ENCODE measurements at places on chromosomes 1 and 21.

GRCh38 chr1:226017070-226017469, 17.9 kb upstream of the SDE2 start:
- no peak for DNase-seq

DNA sequence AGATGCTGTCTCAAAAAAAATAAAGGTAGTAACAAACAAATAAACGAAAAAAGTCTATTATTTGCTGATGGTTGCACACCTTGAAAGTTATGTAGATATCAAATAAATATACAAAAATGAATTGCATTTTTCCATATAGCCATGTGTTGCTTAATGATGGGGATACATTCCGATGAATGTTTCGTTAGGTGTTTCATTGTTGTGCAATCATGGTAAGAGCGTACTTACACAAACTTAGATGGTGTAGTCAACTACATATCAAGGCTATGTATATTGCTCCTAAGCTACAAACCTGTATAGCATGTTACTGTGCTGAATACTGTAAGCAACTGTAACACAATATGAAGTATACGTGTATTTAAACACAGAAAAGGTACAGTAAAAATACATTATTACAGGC, 34.4 kb downstream of the AHCTF1 start:
- no peak for DNase-seq

GRCh38 chr1:3609016-3609768, 2.1 kb downstream of the MEGF6 start:
- DNase-seq, result no peak

DNA sequence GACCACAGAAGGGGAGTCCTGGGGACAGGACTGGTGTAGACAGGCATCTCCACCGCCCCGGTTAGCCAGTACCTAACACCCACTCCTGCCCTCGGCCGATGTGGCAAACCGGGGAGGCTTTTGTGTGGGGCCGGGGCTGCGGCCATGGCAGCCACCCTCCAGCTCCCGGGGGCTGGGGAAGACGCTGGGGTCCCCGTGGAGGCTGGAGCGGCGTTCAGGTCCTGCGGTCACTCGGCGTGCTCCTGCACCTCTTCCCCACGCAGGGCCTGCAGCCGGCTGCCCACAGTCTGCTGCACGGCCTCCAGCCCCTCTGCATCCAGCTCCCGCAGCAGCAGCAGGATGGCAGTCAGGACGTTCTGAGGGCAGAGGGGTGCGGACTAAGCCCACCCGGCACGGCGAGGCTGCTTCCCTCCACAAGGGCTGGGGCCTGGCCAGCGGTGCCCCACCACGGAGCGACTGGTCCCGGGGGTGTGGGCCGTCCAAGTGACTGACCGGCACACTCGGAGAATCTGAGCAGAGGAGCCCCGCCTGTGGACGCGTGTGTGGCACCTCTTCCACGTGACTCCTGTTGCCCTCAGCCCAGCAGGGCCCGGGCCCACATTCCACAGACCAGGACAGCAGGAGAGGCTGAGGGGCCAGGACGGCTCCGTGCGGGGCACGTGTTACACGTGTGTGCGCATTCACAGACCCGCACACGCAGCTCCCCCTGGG, 9.1 kb downstream of the CFAP410 start:
- DNase-seq, result no peak

DNA sequence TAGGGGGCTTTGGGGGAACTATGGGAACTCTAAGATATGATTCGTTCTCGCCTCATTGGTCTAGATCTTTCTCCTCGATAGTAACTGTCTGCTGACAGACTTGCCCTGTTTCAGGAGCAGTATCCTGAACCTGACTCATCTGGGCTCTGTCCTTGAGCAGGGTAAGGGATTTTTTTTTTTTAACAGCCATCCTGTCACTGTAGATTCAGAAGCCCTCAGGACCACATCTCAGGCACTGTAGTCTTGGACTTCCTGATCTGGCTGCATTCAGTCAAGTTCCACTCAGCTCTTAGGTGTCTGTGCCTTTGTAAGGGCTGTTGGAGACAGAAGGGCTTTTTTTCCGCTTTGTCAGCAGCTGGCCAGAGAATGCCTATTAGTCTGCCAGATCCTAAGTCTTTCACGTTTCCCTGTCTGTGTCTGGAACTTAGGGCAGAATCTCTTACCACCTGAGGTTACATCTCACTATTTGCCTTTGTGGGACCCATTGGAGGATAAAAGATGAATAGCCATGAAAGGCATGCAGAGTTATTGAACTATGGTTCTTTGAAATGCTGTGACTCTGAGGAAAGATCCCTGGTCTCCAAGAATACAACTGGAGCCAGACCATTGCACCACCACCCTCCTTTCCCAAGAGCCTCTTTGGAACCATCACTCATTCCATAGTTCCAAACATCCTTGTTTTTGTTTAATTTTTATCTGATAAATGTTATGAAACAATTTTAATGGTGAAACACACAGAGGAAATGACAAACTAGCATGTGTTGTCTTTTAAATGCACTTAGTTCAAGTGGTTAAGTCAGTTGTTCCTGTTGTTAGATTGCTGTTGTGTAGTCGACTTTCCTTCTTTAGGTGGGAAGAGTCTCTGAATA, 49.7 kb upstream of the MACF1 start:
- DNase-seq, result no peak

DNA sequence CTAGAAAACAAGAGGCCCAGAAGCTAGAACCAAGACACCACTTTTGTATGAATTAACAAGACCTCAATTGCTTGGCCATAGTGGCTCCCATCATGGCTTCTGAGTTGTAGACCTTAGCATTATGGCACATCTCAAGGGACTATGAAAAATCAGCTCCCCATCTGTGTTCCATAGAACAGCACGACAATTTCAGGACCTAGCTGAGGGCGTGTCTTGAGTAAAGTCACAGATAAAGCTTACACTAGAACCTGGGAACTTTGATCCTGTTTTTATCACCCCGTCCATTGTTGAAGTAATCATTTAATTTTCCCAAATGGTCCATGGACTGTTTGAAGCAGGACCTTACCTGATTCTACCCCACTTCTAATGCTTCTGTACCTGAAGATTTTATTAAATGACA, 44.8 kb downstream of the RUNX1 start:
- DNase-seq, result no peak

- DNase-seq, result no peak
Measured at GRCh38 chr1:169527451-169528214, 41.9 kb upstream of the SLC19A2 start.
